ENCODE measurements at places on chromosomes 1 and 21.

GRCh38 chr1:59378621-59379370 is 81.9 kb downstream of the FGGY start:
- DNase-seq, result no peak

DNA sequence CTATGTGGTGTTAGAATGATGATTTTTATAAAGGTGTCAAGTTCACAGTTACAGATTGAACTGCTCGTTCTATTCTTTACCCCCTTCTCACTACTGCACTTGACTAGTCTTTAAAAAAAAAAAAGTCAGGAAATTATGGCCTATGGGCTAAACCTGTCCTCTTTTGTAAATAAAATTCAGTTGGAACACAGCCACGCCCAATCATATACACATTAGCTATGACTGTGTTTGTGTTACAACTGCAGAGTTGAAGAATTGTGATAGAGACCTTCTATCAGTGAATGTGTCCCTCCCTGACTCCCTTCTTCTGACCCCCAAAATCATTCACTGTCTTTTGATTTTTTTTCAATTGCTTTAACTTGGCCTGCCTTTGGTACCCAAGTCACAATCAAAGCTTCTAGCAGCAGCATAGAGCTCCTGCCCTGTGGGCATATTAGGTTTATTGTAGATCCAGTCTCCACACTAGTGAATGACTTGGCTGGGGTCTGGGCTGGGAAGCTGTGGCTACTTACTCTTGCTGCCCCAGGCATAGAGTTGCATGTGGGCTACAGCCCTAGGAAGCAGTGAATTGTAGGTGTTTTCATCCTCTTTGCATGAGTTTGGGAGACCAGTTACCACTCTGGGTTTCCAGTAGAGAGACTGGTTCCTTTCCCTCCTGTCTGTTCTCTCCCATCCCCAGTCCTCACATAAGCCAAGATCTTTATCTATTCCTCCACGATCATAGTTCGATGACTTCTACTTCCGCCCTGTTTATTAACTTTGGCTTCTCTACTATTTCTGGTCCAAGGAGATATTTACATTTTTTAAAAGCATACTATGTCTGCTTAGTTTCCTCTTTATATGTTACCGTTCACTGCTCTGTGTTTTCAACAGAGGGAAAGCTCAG is 249.9 kb downstream of the FMN2 start:
- DNase-seq, result no peak

DNA sequence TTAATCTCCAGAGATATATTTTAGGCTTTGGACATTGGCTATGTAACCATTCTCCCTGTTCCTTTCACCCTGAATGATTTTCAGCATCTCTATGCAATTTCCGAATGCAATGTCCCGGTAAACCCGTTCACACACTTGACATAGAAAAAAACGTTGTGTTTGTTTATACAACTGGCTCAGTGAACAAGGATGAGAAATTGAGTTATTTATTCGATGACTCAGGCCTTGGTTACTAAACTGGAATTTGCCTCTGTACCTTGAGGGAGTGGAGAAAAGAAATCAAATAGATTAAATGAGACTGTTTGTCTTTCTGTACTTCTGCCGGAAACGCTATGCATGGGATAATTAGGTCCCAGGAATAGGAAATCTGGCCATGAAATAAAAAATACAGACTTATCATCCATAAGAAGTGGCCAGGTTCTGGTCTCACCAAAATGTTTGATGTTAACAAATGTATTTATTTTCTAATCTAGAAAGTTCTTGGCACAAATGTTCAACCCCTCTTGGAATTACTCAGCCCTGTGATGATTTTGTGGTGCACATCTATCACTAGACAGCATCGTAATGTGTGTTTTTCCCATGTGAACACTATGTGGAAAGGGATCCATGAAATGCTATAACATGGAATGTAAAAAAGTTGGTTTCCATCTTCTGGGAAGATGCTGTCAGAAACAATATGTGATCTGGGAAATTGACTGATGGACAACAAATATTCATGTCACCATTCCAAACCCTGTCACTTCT is 253.9 kb downstream of the DUSP10 start:
- no peak for DNase-seq

GRCh38 chr1:221334062-221334461 is 407.8 kb downstream of the DUSP10 start:
- no peak for DNase-seq

DNA sequence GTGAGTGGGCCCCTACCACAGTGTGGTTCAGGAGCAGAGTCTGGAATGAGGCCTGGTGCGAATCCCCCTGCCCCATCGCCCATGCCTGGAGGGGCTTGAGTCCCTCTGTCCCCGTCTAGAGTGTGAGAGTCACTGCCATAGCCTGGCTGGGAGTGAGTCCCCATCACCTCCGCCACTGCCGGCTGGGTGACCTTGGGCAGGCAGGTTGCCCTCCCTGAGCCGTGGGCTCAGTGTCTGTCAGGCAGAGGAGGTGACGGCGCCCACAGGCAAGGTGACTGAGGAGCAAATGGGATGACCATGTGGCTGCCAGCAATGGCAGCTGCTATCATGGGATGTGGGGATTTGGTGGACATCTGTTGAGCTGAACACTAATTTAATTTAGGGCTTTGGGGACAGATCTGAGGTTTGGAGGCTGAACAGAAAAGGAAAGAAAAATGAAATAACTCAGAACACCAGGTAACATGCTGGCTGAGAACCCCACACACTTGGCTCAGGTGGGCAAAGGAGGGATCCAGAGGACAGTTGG is 38.1 kb upstream of the GPR153 start:
- no peak for DNase-seq

DNA sequence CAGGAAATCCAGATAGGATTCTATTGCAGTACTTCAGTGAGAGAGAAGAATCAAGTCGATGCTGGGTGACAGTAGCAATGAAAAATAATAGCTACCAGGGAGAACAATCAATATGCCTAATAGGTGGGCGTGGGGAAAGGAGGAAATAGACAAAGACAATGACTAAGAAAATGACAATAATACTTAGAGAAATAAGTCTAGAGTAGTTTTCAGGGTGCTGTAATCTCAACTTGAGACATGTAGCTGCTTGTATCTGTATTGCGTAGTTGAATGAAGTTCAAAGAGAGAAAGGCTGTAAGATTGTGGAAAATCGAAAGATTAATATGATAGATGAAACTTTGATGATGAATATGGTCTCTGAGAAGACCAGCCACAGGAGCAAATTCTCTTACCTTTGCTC is 2.6 kb downstream of the STXBP3 start:
- no peak for DNase-seq

GRCh38 chr1:202692959-202693555 is 17.2 kb downstream of the SYT2 start:
- DNase-seq, result peak; percentile 17

GRCh38 chr1:226976978-226977642 is 37.0 kb downstream of the COQ8A start:
- no peak for DNase-seq

- no peak for DNase-seq
Observed at GRCh38 chr1:214685906-214686305, 82.9 kb downstream of the CENPF start.

DNA sequence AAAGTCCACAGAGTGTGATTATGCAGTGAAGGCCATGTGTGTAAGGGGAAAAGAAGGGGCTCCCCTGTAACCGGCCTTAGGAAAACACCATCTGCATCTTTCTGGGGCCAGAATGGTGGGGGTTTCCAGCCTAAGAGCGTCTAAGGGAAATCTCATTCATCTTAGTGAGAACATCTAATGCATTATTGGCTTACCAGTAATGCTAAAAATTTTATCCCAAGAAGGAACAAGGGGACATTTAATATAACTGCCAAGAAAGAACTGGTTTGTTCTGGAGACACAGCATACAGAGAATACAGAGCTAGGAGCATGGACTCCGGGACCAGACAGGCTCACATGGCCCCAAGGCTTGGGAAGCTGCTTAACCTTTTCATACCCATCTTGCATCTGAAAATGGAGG is 58.3 kb upstream of the DSCAM start:
- DNase-seq, result no peak

DNA sequence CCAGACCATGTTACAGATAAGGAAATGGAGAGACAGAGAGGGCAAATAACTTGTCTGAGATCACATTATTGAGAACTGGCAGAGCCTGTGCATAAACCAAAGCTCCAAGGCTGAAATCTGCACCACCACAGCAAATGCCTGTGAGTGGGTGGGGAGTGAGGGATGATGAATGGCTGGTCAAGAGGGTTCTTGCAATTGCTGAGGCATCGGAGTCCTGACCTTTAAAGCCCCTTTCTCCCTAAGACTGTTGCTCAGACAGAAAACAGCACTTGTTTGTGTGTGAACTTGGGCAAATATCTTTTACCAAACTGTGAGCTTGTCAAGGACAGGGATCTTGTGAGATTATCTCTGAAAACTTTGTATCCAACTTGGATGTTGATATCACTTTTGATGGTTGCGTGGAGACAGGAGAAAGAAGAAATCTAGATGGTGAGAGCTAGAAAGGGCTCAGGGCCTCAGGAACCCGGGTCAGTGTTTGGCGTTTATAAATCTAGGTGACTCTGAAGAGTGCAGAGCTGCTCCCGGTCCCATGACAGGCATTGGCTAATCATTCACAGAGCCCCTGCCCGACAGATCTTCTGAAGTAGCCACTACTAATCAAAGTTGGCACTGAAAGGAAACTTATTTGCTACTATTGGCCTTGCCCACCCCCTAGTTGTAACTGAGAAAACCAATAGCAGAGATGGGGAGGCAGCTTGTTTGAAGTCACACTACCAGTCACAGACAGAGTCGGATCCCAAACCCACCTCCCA is 122.3 kb downstream of the FOXD2 start:
- DNase-seq, result no peak

DNA sequence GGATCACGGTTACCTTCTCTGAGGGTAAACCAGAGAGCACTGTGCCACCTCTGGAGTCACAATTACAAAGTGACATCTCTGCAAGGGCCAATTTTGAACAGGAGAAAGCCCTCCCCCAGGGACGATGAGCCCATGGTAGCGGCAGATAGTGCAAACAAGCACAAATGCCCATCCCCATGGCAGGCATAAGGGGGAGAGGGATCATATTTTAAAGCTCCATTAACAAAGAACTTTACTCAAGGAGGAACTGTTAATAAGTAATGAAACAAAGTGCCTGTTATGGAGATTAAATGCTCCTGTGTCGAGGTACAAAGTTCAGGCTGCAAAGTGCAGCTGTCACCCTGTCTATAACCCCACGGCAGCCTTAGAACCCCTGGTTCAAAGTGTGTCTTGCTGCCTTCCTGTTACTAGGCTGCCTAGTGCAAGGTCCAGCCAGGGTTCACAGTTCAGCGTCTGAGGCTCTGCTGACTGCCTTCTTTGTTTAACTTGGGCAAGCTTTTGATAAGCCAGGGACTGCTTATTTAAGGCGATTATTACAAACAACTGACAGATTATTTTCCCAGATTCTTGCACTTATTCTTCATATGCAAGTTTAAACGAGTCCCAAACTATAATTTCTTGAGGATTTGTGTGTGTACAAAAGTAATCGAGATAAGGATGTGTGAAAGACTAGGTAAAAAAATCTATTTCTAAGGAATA is 75.7 kb upstream of the NRIP1 start:
- DNase-seq, result no peak

DNA sequence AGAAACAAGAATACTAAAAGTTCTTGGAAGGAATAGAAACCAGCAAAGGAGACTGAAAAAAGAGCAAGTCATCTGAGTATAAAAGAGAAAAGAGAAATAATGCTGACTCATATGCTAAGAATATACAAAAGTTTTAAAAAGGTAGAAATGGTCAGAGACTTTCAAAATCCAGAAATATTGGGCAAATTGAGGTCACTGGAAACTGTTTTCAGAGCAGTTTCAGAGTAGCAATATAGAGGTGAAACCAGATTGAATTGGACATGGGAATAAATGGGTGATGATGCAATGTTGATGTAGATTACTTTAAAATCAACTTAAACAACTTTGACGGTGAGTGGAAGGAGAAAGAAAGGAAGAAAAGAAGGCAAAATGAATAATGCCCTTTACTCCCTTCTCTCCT is 1.8 kb upstream of the RPS6KC1 start:
- DNase-seq, result no peak

DNA sequence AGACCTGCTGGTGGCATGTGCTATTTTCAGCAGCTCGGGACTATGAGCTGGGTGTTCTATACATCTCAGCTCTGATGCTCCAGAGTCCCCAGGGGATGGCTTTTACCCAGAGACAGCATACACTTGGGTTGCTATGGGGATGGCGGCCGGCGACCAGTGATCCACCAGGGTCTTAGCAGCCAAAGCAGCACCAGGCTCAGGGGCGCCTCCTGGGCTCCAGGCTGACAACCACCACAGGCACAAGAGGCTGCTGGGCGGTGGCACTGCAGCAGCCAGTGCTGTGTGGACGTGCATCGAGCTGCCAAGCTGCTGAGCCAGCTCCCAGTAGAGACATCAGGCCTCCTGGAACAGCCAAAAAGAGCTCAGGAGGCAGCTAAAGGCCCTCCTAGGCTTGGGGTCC is 37.6 kb upstream of the CLSTN1 start:
- no peak for DNase-seq

DNA sequence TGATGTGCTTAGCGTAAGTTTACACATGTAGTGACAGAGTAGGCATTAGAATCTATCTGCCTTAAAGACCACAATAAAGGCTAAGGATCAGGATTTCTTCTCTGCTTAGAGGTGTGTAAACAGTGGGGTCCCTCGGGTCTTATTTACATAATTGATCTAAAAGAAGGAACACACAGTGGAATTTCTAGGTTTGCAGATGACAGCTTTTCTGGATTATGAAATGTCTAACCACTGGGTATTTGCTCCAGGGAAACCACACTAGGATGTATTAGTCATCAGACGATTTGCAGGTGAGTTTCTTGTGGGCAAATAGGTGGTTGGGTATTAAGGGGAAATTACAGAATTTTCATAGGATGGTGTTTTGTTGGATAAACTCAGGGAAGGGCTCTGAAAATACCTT is 5.8 kb downstream of the LRRC8D start:
- no peak for DNase-seq

DNA sequence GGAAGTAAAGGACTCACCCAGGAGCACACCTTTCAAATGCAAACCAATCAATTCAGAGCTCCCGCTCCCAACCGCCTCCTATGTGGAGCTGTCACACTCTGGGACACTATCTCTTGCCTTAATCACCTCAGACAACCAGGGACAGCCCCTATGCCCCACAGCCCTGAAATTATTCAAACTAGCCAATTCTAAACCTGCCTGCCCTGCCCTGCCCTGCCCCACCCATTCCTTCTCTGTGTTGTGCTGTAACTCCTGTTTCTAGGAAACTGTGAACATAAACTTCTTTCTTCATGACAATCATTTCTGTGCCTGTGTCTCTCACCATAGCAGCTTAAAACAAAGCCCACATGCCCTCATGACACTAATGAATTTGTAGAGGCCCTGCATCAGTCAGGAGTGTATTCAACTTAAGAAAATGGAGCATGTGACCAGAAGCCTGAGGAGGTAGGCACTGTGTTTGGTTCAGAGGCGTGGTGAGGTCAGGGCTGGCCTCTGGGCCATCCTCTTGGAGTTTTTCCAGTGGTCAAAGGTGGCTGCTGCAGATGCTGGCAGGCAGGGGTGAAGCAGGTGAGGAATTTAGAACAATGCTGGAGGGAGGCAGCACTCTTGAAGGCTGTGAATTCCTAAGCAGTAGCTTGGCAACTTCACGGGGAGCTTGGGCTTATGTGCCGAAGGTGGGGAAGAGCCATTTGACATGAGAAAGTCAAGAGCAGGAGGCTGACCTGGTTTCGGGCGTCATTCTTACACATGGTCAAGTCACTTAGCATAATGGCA is 74.5 kb downstream of the RHOU start:
- no peak for DNase-seq
